Esophagus squamous epithelium (tissue), 5 donors: ENCODE measurements at places on chromosomes 5 and 9.

DNA sequence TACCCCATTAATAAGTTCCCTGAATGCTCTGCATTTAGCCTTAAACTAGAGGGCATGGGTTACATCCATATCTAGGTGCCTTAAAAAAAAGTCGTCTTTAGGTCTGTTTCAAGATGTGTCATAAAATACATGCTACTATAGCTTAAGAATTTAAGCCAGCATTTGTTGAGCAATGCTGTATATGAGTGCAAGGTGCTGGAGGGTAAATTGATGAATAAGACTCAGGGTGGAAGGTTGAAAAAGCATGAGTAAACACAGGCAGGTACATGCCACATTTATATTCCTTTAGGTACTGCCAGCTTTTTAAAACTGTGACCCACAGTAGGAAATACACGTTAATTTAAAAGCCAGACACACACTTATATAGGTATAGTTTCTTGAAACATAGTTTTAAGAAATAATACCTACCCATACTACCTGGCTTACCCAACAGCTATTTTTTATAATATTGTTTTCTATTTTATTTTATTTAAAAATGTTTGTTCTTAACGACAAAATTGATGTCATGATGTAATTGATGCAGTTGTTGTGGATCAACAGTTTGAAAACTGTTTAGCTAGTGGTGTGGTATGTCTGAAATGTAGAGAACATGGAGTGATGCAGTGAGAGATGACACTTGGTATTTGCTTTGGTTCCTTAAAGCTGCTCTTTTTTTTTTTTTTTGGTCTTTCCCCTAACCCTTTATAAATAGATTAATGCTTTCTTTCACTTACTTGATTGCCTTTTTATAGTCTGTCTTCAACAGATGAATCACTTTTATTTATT lies 3.9 kb downstream of the HMGCR start:
- DNase-seq = no peak

DNA sequence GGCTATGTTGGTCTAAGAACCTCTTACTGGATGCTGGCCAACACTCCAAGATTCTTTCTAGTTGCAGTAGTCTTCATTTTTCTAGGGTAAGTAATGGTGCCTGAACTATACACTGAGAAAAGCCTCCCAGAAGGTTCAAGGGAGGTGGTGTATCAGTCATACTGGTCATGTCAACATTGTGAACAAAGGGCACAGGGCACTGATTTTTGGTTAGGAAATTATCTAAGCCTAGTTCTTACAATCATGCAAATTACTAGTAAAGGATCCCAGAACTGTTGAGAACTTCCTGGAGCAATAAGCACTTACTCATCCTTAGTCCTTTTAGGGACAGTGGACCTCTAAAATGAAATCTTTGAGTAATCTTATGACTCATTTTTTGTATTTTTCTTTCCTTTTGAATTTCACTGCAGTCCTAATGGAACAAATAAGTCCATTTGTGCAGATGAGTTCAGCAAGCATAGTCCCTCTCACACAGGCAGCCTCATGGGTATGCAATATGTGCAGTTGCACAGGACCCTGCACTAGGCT lies 21.1 kb upstream of the CDC42SE2 start:
- no peak for DNase-seq

DNA sequence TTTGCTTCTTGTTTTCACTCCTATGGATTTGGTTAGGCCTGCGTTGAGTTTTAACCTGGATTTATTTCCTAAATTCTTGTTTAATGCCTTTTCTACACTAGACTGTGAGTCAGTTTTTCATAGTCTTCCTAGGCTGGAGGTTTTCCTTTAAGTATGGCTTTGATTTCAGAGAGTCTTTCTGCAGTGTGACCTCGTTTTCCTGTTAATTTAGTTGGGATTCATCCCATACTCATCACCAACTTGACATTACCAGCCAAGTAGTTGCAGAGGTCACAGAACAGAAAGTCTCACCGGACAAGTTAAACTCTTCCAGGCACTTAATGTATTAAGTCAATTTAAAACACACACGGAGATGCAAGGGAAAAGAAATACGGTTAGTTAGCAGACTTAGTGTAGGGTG lies 29.7 kb upstream of the AUH start:
- DNase-seq = no peak

DNA sequence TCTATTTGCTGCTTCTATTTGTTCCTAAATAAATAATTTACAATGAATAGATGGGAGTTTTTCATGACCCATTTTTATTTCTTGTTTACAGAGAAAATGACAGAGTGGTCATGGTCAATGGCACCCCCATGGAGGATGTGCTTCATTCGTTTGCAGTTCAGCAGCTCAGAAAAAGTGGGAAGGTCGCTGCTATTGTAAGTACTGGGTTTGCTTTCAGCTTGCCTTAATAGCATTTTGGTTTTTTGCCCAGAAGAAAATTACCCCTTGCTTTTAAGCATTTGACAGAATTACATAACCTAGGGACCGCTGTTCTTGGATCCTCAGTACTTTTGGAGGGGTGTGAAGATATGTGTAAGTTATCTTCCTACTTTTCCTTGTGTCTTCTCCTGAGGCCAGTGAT lies 44.1 kb downstream of the TJP2 start:
- DNase-seq = no peak

GRCh38 chr5:59548807-59549357 lies 344.6 kb downstream of the PDE4D start:
- DNase-seq = no peak

DNA sequence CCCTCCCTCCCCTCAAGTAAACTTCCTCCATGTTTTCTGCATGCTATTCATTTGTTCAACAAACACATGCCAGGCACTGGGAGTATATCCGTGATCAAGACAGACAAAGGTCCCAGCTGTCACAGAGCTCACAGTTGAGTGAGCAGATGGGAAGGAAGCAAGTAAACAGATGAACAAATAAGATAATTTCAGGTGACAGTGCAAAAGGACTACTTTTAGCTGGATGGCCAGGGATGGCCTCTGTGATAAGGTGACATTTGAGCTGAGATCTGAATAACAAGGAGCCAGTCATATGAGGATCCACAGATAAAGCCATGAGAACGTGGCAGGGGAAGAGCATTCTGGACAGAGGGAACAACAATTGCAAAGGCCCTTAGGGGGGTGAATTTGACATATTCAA lies 121.7 kb upstream of the RAD23B start:
- DNase-seq = no peak

DNA sequence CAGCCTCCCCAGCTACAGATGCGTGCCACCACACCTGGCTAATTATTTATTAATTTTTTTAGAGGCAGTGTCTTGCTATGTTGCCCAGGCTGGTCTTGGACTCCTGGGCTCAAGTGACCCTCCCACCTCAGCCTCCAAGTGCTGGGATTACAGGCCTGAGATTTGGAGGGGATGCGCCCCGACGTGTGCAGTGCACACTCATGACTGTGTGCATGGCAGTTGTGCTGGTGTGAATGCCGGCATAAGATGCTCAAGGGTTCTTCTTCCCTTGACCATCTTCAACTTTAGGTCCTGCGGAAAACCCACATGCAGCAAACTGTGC lies 3.5 kb upstream of the SLC34A1 start:
- DNase-seq = no peak

GRCh38 chr9:87256973-87257372 lies 240.7 kb upstream of the DAPK1 start:
- DNase-seq = no peak

DNA sequence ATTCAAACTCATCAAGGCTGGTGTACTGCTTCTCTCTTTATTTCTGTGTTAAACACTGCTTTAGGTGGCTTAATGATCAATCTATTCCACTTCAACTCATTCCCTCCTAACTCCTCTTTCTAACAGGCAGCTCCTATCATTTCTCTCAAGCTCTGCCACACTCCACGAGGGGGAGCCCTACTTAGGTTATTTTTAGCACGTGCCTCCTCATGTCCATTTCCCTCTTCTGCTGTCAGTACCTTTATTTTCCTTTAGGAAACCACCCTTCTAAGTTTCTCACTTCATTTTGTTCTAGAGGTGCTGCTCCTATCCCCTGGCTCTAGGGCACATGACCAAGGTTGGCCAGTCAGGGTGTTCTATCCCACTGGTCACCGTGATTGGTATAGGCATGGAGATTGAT lies 6.7 kb upstream of the BRINP1 start:
- DNase-seq = no peak

DNA sequence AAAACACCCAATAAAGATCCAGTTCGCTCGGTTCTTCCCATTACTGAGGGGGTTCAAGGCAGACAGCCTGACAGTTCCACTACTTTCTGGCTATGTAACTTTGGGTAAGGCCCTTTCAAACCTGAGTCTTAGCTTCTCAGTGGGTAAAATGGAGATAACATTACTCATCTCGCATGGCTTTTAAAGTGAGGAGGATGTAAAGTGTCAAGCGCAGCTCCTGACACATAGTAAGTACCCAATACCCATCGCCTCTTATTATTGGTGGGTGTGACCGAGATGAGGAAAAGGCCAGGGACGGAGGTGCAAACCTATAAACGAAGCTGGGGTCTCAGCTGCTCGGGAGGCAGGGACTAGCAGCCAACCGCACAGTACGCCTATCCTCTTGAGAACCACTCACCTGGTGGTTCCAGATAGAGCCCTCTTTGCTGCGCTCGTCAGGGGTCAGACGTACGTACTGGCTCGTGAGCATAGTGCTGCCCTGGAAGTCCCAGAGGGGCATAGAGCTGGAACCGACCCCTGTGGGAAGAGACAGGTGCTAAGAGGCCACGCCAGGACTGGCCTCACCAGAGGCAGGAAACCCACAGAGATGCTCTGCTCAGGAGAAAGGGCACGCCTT lies 584 bp downstream of the LMAN2 start:
- no peak for DNase-seq

DNA sequence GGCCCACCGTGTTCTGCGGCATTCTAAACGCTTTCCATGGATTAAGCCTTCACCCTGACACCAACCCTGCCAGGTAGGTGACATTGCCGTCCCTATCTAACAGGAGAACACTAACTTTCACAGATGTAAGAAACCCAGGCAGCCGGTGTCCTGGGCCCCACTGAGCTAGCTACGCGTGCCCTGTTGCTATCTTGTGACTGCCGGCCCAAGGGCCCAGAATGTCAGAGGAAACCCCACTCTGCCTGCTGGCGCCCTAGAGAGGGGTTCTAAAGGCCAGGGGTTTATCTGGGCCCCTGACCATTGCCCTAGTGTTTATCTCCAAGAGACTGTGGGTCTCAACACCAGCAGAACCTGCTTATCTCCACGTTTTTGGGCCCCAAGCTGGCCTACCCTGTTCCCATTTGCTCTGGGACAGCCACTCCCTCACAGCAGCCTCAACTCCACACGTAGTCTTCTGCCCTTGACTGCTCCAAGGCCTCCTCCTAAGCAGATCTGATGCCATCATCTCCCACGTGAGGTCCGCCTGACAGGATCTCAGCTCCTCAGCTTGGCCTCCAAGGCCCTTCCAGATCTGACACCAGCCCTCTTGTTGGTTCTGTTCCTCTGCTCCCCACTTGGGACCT lies 18.1 kb upstream of the ZBTB34 start:
- no peak for DNase-seq

DNA sequence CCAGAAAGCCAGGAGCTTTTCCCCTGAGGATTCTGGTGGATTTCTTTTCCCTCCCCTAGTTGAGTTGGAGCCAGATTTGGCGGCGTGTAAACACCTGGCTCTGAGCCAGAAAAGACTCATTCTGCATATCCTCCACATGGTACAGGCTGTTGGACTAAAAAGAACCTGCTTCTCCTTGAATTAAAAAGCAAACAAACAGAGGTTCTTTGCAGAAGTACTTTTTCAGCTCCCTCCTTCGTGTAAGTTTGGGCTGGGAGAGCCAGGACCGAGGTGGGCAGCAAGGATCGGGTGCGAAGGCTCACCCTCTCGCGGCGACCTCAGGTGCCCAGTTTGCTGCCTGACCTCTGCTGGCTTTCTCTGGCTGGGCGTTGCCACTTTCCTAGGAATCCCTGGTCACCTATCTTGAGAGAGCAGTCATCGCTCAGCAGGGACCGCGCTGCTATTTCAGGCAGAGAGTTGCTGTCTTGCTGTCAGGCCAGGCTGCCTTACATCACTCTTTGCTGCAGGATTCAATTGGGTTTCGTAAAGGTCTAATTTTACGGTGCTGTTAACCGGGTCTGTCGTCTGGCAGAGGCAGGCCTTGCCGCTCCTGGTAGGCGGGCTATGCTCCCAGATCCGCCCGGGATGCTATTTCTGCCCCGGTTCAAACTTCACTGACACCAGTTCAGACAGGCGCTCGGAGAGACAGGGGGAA lies 3.2 kb downstream of the PAPPA start:
- DNase-seq = no peak

- DNase-seq = no peak
These were observed 6.8 kb upstream of the PAEP start for GRCh38 chr9:135554718-135555117.

DNA sequence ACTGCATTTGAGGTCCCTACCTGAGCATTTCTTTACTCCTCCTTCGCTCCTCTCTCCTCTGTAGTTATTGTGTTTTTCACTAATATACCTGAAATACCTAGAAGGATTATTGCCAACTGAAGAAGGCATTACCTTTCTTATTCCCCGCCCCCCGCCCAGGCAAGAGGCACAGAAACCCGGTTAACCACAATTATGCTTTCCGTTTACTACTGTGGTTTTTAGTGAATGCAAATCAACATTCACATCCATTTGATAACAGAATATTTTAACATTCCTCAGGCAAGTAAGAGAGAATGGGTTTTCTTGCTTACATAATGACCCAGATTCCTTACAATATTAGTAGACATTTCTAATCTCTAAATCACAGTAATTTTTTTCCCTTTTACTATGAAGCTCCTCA lies 136.9 kb downstream of the PCSK5 start:
- DNase-seq = no peak

DNA sequence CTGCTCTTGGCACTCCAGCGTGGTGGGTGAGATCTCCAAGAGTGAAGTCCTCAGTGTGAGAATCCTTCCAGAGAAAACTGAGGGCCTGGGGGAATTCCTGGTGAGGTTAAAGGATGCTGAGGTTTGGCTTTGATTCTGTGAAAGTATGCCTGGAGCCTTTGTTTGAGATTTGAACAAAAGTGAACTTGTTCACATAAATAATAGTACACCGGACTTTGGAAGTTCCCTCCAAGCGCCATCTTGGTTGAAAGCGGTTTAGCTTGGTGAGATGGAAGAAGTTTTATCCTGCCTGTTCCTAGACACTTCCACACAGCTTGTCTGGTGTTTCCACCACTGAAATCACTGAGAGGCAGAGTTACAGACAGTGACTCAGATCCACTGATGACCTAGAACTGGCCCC lies 286.4 kb downstream of the NTRK2 start:
- no peak for DNase-seq

DNA sequence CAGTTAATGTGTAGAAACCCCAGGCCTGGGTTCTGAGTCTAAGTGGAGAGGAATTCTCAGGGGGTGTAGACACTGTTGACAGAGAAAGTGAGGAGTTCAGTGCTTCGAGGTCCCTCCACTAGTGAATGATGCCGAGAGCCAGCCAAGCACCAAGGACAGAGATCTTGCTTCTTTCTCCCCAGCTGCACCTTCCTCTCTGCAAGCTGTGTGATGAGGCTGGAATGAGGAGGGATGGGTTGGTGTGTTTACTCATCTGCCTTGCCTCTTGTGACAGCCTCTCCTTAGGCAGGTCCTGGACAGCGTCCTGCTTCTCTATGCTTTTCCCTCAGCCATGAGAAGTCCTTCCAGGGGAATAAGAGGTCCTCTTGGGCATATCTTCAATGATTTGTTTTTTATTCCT lies 35.3 kb downstream of the HNRNPH1 start:
- no peak for DNase-seq

GRCh38 chr9:90919883-90920282 lies 118.3 kb downstream of the SYK start:
- DNase-seq = no peak
